ENCODE measurements at places on chromosomes 3 and 15.

- no peak for DNase-seq
Measured at GRCh38 chr3:30314757-30315325, 291.6 kb upstream of the TGFBR2 start.

DNA sequence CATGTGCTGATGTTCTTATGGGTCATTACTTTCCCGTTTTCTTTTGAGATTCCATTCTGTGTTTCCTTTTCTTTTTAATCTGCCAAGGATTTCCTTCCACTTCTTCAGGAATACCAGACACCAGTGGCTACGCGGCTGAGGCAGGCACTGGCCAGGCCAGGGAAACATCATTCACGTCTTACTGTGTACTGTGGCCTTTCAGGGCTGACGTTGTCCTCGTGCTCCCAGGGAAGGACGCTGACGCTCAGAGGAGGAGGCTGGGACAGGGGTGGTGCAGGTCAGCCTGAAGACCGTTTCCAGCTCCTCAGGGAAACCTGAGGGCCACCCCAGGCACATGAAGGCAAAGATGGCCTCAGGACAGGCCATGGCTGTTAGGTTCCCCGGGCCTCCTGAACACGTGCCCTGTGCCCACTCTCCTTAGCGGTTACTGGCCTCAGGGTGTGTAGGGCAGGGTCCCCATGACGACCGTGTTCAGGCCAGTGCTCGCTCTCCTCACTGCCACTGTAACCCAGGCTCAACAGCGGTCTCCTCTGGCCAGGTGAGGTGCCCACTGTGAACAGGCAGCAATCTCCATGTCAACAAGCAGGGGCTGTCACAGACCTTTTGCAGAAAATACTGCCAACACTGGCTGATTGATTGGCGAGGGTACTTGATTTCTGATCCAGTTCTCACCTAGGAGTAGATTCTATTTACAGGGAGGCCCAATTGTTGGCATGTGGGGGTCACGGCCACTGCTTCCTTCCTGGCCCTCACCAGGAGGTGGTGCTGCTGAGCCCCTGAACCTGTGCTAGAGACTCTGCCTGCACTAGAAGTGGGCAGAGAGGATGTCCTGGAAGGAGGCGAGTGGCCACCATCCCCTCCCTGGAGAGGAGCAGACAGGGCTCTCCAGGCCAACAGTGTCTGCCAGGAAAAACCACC lies 169.5 kb downstream of the ATP10A start:
- no peak for DNase-seq

DNA sequence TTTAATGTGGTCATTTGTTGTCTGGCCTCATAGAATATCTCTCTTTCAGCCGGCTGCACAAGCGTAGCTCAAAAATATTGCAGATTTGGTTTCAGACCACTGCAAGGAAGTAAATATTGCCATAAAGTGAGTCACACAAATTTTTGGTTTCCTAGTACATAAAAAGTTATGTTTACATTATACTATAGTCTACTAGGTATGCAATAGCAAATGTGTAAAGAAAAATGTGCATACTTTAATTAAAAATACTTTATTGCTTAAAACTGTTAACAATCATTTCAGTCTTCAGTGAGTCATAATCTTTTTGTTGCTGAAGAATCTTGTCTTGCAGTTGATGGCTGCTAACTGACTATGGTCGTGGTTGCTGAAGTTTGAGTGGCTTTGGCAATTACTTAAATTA lies 425.1 kb upstream of the ROBO1 start:
- no peak for DNase-seq

GRCh38 chr15:31001702-31002101 lies 10.3 kb upstream of the MTMR10 start:
- no peak for DNase-seq

DNA sequence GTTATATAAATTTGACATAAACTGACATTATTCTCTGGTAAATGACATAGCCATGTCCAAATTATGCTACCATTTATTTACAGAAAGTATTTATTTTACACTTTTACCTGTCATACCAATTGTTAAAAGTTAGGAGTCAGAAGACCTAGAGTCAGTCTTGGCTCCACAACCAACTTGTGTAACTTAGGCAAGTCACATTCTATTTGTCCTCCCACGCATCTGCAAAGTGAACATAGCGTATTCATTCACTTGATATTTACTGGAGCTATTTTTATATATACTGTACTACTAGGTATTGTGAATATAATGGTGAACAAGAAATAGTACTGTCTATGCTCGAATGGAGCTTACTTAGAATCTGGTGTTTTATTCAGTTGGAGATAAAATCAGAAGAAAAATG lies 78.7 kb downstream of the ZNF280D start:
- DNase-seq: no peak

DNA sequence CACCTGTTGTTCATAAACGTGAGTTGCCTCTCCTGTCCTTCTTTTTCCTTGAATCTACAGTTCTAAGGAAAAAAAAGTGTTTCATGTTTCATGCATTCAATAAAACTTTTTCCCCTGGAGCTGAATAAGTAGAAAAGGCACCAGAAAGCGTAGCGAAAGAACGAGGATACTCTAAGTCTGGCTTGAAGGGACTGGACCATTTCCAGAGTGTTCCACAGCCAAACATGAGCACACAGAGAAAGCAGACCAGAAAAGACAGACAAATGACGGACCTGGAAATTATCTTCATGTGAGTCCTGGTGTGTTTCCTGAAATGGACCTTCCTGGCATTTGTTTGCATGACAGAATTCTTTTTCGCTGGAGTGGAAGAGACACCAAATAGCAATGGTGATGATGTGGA lies 204.7 kb downstream of the SV2B start:
- no peak for DNase-seq

- DNase-seq: no peak
Measured at GRCh38 chr3:140765246-140765645, 87.4 kb downstream of the TRIM42 start.

DNA sequence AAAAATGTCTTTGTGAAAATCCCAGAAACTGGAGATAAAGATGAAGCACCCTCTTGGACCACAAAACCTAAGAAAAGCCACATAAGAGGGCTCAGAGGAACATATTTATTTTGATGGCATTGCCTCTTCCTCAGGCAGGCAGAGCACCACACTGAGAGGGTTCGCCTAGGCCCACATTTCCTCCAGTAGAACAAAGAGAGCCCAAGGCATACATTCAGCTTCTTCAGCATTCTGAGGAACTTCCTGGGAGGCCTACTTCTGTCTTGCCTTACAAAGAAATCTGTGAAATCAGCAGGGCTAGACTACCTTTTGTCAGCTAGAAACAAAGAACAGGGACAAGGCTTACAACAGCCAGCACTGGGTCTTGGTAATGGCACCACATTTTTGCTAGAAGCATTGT lies 1325.3 kb downstream of the SI start:
- no peak for DNase-seq

- no peak for DNase-seq
Measured at GRCh38 chr15:41945731-41946130, 26.6 kb downstream of the EHD4 start.

DNA sequence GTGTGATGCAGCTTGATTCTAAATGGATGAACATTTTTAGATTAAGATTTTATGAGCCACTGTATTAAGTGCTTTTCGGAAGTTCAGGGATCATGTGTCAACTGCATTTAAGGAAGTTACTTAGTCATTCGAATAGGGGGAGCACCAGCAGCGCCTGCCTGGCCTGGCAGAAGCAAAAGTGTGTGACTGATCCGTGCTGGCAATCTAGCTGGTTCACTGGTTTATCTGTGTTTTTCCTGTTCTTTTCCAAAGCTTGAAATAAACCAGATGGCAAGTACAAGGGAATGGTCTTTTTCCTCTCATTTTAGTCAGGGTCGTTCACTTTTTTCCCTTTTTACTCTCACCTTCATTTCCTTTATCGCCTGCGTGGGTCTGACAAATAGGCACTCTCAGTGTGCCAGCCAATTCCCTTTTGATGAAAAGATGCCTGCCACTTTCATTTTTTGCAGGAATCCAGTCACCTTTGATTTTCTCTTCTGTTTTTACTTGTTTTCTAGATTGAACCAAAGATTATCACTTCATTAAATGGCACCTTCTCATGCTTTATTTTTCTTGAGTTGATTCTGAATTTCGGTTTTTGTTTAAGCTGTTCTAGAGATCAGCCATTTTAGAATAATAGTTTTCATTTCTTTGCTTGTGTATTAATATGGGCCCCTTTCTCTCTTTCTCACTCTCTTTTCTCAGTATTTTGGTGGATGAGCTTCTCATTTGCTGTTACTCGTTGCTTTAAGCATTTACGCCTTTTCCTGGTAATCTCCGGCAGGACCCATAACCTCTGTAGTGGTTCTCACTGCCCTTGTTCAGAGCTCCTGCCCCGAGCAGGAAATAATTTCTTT lies 2.8 kb downstream of the ABHD2 start:
- DNase-seq: no peak

- no peak for DNase-seq
Measured at GRCh38 chr15:66573719-66574595, 8.2 kb upstream of the LCTL start.

- DNase-seq: peak; percentile 7
Measured at GRCh38 chr3:88433568-88433967, 283.8 kb downstream of the C3orf38 start.

DNA sequence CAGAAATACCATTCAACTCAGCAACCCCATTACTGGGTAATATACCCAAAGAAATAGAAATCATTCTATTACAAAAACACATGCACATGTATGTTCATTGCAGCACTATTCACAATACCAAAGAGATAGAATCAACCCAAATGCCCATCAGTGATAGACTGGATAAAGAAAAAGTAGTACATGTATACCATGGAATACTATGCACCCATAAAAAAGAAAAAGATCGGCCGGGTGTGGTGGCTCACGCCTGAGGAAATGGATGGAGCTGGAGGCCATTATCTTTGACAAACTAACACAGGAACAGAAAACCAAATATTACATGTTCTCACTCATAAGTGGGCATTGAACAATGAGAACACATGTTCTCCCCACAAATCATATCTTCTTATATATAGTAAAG lies 75.7 kb upstream of the TNFSF10 start:
- DNase-seq: no peak

- DNase-seq: no peak
Measured at GRCh38 chr3:110623571-110623970, 448.0 kb upstream of the NECTIN3 start.

- DNase-seq: no peak
Measured at GRCh38 chr3:47910777-47911440, 105.3 kb downstream of the MAP4 start.

DNA sequence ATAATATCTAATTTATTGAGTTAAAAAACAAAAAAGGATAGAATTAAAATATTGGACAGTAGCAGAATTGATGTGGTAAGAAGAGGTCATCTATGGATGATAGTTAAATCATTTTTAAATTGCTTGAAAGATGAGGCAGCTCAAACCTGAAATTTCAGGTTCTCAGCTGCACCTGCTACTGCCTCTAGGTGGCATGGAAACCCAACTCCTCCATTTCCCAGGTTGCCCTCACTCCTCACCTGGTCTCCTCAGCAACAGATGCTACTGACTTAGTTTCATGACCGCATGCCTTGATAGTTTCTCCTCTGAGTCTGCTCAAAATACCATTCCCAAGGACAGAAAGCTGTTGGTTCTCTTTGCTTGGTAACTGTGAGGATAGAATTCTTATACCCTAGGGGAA lies 148.1 kb downstream of the ABHD5 start:
- DNase-seq: no peak
